ENCODE measurements at places on chromosomes 3 and 15. TPM values are rescaled to one million over a fixed set of nuclear protein-coding genes. Genes with fewer than 3 reads are reported as not detected.

DNA sequence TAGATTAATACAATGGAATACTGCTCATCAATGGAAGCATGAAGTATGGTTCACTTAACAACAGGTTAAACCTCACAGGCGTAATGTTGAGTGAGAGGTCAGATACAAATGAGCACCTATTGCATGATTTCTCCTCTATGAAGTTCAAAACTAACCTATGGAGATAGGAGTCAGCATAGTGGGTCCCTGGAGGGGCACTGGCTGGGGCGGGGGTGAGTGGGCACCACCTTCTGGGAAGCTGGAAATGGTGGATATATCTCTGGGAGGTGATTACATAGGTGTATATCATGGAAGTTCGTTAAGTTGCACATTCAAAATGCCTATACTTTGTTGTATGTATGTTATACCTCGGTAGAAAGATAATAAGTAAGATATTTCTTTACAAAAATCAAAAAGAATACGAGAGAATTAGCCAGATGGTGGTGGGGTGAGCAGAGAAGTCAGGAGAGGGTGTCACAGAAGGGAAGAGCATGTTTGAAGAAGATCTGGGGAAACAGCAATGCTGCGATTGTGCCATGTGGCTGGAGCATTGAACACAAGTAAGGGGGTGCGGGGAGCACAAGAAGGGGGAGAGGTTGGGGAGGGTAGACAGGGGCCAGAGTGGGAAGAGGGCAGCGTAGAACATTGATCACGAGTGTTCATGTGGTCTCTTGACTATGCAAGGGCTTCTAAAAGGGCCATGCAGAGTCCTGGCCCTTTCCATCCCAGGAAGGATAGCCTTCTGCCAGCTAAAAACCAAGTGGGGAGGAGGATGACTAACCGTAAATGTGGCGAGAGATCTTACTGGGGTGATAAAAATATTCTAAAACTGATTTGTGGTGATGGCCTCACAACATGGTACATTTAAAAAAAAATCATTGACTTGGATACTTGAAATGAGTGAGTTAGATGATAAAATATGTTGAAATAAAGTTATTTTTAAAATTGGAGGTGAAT is 30.2 kb downstream of the ITGA11 start:
- DNase-seq, result no peak

Gene TEX55
- not detected for total RNA-seq

Gene FBXL22
- total RNA-seq, result not detected

DNA sequence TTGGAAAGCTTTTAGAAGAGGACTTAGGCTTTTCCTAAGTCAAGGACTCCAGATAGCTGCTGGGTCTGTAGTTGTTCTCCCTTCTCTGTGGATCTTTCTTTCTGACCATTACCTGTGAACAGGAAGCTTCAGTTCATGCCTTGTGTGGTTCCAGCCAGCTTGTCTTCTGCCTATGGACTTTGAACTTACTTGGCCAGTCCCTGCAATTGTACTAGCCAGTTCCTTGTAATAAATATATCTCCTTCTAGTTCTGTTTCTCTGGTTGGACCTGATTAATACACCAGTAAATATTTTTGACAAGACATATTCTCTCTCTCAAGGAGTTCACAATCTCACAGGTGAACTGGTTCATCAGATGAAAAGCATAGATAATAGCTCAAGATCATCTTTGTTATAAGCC is 341.3 kb upstream of the DPPA4 start:
- DNase-seq, result no peak

- DNase-seq, result no peak
These were observed 20.0 kb downstream of the SATB1 start for GRCh38 chr3:18405141-18405540.

Gene WNT5A
- total RNA-seq, result 0.25 TPM

GRCh38 chr3:178182337-178182779 is 353.9 kb upstream of the KCNMB2 start:
- DNase-seq, result no peak

GRCh38 chr15:78233496-78233895 is 869 bp downstream of the ACSBG1 start:
- no peak for DNase-seq

Measured in endothelial cell of umbilical vein (primary cell).